ENCODE measurements at places on chromosomes 13 and 19.

- no peak for DNase-seq
Measured at GRCh38 chr13:22855926-22856325, 324.9 kb upstream of the SGCG start.

GRCh38 chr13:113766035-113766800, 7.2 kb downstream of the TMEM255B start:
- DNase-seq: no peak

DNA sequence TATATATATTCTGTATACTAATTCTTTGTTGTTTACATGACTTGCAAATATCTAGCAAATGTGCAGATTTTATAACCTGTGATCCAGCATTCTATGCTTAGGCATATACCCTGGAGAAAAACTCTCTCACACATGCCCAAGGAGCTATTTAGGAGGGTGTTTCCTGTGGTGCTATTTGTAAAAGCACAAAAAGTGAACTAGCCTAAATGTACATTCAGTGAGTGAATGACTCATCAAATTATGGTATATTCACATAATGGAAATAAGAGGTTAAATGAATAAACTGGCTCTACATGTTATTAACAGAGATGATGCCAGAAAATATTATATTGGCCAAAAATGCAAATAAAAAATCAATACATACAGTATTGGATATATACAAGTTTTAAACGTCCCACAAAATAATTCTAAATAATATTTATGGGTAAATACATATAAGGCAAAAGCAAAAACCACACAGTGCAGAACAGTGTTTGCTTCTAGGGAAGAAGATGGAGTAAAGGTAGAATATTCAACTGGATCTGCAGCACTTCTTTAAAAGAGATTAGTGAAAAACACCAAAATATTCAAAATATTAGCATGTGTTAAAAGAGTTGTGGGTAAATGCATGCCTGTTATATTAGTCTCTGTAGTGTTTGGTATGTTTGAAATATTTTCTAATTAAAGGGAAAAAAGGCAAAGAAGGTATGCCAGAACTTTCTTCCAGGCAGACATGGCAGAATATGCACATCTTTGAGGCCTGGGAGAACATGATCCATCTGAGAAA, 344.7 kb downstream of the KLF5 start:
- no peak for DNase-seq

DNA sequence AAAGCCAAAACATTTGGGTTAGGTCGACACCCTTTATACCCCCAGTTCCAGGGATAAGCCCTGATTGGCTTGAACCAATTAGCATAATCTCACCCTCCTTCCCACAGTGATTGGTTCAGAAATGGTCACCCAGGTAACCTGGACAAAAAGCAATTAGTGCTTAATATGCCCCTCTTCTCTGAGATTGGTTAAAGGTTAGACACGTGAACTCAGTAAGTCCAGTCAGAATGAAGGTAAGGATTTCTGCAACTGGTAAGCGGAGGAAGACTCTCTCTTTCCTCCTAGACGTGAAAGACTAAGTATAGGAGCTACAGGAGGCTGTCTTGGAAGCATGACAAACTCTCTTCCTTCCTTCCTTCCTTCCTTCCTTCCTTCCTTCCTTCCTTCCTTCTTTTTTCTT, 1.3 kb upstream of the PNMA8C start:
- DNase-seq: no peak

- DNase-seq: no peak
Measured at GRCh38 chr19:50735869-50736268, 12.7 kb downstream of the CLEC11A start.

- DNase-seq: peak; percentile 70
Measured at GRCh38 chr19:917323-918151, at the start of gene KISS1R. Gene KISS1R, plus strand, starts transcription at chr19:917333. Its CDS starts 170 bp downstream, at chr19:917503.

DNA sequence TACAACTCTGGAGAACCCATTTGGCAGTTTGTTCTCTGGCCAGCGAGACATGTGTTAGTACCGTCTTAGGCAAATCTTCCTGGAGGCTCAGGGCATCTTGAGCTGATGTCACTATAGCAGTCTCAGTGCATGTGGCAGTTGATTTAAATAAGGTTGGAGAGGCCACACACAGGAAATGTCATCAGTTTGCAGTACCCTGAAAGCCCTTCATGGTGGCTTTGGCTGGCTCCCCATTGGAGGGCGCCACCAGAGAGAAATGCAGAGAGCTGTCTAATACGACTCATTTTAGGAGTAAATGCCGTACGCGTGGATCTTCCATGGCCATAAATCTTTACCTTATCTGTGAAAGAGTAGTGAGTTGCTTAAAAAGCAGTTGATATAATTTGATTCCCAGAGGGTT, 163.1 kb downstream of the STK24 start:
- DNase-seq: no peak

DNA sequence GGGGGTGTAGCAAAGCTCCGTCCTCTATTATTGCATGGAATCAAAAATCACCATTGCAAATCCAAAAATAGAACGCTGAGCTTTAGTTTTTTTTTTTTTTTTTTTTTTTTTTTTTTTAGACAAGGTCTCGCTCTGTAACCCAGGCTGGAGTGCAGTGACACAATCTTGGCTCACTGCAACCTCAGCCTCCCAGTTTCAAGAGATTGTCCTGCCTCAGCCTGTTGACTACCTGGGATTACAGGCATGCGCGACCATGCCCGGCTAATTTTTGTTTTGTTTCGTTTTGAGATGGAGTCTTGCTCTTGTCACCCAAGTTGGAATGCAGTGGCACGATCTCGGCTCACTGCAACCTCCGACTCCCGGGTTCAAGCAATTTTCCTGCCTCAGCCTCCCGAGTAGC, 15.3 kb upstream of the ZNF77 start:
- DNase-seq: no peak

GRCh38 chr19:1232652-1233072, 5.1 kb downstream of the CBARP start:
- peak; percentile 58 for DNase-seq

GRCh38 chr19:16051254-16052025, 24.9 kb upstream of the TPM4 start:
- DNase-seq: peak; percentile 45

DNA sequence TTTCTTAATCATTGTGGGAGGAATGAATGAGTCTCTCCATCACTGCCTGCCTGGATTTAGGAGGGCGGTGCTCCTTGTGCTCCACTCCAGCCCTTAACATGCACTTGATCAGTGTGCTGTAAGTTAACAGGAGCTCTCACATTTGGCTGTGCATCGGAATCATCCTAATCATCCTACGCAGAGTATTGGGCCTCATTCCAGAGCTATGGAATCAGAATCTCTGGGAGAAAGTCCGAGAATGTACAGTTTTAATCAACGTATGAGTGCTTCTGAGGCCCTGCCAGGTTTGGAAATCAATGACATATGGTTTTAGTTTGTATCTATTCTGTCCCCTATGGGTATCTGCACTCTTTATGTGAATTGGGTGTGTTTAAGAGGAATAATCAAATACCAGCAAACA, 34.9 kb upstream of the DCLK1 start:
- no peak for DNase-seq

DNA sequence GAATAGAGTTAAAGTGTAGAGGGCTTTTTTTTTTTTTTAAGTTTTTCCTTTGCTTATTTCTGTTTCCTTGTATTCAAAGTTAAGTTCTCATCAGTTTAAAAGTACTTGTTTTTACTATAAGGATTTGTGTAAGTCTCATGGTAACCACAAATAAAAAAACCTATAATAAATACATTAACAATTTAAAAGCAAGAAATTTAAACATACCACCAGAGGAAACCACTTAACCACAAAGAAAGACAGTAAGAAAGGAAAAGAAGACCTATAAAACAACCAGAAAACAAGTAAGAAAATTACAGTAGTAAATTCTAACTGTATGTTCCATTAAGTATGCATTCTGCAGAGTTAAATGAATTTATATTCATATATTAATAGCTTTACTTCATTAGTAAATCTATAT, 999.1 kb upstream of the ATXN8OS start:
- no peak for DNase-seq

DNA sequence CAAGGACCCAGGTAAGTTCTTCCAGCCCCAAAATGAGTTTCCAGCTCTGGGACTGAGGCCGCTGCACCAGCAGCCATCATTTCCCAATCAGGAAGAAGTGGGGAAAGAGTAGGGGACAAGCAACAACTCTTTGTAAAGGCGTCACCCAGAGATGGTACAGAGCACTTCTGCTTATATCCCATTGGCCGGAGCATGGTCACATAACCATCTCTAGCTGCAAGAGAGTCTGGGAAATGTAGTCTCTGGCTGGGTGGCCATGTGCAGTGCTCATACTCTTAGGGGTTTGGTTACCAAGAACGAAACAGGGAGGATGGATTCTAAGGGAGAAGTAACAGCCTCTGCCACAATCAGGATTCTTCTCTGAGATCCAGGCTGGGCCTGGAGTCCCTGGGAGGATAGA, 26.3 kb downstream of the CKM start:
- DNase-seq: no peak

- DNase-seq: peak; percentile 42
Measured at GRCh38 chr13:98839856-98840769, 87.6 kb upstream of the SLC15A1 start.

DNA sequence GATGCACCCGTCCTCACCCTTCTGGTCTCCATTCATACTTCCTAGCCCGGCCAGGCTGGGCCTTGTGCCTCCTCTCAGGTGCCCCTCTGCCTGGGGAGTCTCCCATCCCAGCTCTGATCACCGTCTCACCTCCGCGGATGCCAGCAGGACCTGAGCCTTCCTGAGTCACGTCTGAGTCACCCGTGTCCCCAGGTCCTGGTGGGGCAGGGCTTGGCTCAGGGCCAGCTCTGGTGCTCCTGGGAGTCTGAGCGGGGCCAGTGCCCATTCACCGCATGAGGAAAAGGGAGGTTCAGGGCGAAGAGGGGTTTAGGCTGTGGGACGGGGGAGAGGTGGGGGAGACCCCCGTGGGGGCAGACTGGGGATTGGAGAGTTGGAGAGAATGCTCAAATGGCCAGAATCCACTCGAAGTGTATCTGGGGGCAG, 593 bp downstream of the ATP8B3 start:
- DNase-seq: peak; percentile 86

DNA sequence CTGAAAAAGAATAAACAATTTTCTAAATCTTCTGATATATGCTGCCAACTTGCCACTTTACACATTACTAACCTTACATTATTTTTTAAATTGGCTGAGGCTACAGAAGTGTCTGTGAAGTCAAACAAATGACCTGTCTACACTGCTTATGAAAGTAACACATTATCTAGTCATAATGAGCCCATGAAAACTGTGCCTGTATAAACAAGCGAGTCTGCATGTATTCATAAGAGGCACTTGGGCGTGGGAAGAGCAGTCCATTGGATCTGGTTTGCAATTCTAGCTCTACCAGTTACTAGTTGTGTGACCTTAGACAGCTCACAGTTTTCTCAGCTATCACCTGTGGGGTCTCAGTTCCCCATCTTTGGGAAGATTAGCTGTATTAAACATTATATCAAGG, 3.1 kb downstream of the VPS36 start:
- DNase-seq: no peak

DNA sequence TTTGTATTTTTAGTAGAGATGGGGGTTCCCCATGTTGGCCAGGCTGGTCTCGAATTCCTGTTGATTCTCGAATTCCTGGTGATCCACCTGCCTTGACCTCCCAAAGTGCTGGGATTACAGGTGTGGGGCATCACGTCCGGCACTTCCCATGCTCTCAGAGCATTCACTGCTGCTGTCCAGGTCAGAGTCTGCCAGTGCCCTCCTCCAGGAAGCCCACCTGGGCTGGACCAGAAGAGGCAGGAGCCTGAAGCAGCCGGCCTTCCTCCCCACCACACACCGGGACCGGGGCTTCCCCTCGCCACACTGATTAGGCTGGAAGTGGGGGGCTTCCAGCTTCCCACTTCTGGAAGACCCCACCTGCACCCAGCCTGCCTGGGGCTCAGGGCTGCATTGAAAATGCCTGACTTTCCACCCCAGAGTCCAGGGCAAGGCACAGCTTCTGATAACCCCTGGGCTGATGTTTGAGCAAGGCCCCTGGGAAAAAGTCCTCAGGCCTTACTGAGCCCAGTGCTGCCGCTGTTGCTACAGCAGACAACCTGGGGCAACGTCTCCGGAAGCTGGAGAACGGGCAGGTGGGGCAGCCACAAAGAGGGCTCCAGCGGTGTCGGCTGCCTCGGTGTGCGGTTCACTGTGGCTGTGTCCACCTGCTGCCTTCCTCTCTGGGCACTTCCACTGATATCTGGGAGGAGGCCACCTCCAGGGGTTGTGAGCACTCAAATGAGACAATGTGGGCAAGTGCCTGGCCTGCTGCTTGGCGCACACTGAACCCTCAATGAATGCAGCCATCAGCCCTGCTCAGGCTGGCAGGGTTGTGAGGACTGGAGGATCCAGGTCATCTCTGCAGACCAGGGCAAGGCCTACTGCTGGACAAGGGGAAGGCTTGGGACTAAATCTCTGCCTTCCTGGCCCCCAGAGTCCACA, 22.6 kb downstream of the CEBPA start:
- no peak for DNase-seq

DNA sequence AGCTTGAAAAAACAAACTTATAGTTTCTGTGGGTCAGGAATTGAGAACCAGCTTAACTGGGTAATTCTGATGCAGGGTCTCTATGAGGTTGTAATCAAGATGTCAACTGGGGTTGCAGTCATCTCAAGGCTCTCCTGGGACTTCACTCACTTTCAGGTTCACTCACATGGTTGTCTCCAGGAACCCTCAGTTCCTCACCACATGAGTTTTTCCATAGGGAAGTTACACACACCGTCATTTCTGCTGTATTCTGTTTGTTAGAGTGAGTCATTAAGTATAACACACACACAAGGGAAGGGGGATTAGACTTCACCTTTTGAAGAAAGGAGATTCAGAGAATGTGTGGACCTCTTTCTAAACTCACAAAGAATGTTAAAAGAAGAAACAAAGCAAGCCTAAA, 34.9 kb upstream of the MLNR start:
- no peak for DNase-seq

- no peak for DNase-seq
Measured at GRCh38 chr19:37505958-37506386, 767 bp upstream of the ZNF793 start.

GRCh38 chr13:97313551-97314260, 91.6 kb downstream of the MBNL2 start:
- DNase-seq: no peak

DNA sequence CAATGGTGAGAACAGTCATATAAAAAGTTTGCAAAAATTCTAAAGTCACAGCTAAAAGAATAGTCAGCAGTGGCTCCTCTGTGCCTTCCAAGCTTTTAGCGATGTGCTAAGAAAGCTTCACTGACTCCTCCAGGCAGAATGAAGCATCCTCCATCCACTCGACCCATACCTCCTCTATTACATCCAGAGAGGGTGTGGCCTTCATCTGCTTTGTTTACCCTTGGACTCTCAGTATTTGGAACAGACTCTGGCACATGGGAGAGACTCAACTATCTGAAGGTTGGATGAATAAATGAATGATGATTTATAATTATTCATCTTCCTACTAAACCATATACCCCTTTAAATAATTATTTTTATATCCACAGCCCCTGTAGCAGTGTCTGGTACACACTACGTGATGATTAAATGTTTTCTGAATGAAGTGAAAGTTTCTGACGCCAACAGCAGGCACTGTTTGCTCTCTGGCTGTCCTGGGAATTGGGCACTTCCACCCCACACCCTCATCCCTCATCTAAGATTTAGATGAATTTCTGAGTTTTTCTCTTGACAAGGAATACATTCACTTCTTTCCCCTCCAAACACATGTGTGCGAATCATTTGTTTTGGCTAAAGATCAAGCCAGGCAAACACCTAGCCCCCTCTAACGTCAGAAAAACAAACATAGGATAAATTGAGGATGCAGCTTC, 93.9 kb downstream of the NUFIP1 start:
- DNase-seq: no peak

Data from erythroblast (primary cell).